NAMALWA (cell line): ENCODE measurements at places on chromosomes 1 and 21.
A peak's percentile ranks its signal among the peaks of the same experiment; 100 is the strongest.

DNA sequence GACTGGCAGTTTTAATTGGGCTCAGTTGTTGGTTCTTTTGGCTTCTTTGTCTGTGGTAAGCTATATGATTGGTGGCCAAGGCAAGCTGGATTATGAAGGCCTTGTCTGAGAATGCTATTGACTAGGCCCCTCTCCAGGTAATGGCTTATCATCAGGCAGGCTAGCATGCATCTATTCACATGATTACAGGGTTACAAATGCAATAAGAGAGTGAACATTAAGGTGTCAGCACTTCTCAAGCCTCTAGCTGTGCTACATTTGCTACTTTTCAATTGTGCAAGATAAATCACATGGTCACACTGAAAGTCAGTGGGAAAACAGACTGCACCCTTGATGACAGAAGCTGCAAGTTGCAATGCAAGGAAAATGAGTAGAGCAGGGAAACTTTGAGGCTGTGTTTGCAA, 550.9 kb upstream of the TMPRSS15 start:
- no peak for DNase-seq

- no peak for DNase-seq
These were observed 131.6 kb upstream of the KIF26B start for GRCh38 chr1:245023222-245023621.

DNA sequence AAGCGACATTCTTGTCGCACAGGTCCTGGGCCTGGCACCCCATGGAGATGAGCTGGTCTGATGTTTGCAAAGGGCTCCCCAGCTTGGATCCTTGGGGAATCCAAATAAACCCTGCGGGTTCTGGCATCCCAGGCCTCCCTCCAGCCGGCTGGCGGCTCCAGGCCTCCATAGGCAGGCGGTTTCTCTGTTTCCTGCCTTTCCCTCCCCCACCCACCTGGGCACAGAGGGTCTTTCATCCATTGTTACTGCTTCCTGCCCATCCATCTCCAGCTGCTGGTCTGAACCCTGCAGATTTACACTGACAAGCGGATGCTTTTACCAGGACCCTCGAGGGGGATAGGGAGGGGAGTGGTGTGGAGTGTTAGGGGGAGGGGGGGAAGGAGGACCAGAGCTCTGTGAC, 39.1 kb upstream of the ID3 start:
- no peak for DNase-seq

DNA sequence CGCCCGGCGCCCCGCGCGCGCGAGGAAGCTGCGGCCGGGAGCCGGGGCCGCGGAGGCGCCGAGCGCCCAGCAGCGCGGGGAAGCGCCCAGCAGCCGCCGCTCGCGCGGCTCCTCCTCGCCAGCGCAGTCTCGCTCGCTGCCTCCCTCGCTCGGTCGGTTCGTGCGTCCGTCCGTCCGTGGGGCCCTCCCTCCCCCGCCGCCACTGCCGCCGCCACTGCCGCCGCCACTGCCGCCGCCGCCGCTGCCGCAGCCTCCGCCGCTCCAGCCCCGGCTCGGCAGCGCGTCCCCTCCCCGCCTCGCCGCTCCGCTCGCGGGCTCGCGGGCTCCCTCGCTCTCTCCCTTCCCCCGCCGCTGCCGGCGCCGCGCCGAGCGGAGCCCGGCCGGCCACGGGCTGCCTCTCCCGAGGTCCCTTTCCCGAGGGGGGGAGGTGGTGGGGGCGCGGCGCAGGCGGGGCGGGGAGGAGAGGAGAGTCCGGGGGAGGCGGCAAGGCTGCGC, at the start of gene KCND3:
Gene KCND3 (minus strand): TSS at position 138 of the 495 bp plus-strand sequence.
- DNase-seq = no peak

- DNase-seq = no peak
These were observed 10.9 kb upstream of the GSTM3 start for GRCh38 chr1:109751531-109752260.

GRCh38 chr1:6601923-6602668, 573 bp downstream of the KLHL21 start:
- no peak for DNase-seq

DNA sequence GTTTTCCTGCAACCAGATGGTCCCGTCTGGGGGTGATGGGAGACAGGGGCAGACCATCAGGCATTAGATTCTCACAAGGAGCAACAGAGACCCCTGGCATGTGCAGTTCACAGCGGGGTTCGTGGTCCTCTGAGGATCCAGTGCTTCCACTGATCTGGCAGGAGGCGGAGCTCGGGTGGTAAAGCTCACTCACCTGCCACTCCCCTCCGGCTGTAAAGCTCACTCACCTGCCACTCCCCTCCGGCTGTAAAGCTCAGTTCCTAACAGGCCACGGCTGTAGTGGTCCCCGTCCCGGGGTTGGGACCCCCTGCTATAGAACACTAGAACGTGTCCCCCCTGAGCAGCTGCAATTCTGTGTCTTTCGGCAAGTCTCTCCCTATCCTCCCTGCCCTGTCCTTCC, 4.6 kb downstream of the KRTAP10-12 start:
- DNase-seq = no peak

GRCh38 chr1:244757091-244757939, 78.1 kb upstream of the COX20 start:
- no peak for DNase-seq

GRCh38 chr1:112723511-112723839, 8.3 kb upstream of the PPM1J start:
- no peak for DNase-seq

- DNase-seq = no peak
These were observed 229.8 kb upstream of the ADAMTS5 start for GRCh38 chr21:27196651-27197050.

GRCh38 chr1:64163970-64164369, 39.5 kb upstream of the UBE2U start:
- no peak for DNase-seq

GRCh38 chr1:15326691-15327588, 79.9 kb downstream of the FHAD1 start:
- DNase-seq = no peak

DNA sequence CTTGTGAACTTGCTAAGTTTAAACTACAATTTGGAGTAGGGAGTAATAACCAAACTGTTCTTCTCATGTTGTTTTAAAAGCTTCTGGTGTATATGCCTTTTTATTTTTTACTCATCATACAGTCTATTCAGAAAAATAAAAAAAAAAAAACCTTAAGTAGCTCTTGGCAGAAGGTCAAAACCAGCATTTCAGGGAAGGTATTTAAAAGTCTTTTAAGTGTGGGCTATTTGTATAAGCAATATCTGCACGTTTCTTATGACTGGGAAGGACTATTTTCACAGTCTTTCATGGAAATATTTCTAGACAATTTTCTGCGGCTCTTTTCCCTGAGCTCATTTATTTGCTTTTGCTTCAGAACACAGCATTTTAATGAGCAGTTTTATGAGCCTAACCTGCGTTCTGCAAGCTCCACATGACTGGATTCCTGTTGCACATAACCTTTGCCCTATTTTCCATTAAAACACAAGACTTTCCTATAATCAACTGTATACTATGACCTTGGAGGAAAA, 60.9 kb upstream of the C1orf105 start:
- no peak for DNase-seq

- no peak for DNase-seq
These were observed 748 bp upstream of the NIPAL3 start for GRCh38 chr1:24414775-24415333.

- DNase-seq = no peak
These were observed 54.1 kb upstream of the ABCG1 start for GRCh38 chr21:42164818-42165217.

DNA sequence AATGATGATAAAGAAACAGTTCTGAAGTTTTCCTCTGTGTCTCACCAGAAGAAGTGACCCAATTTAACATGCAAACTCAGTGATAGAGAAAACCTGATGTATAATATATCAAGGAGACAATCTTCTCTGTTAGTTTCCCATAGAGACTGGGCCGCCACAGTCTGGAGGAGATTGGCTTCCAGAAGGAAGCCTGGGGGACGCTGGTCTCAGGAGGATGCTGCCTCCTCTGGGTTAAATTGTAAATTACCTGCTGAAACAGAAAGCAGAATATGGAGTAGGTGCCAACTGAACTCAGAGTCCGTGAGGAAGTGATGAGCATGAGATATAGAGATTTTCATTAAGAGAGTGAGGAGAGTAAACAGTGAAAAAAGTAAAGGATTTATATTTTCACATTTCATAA, 15.8 kb downstream of the OR14I1 start:
- DNase-seq = peak; percentile 40

DNA sequence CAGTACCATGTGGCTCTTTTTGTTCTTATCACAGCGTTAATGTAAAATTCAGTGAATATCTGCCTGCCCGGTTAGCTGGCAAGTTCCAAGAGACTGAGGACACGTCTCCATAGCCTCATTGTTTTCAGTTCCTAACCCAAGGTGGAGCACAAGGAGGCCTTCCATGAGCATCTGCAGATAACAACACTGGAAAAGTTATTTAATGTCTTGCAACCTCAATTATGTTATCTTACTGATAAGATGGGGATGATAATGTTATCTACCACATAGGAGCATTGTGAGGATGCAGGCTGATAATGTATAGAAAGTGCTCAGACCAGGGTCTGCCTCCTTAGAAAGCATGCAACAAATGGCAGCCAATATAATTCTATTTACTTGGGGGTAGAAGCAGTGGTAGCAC, 109.6 kb upstream of the DNAH14 start:
- no peak for DNase-seq

GRCh38 chr1:111512931-111513330, 9.5 kb upstream of the ADORA3 start:
- DNase-seq = no peak

DNA sequence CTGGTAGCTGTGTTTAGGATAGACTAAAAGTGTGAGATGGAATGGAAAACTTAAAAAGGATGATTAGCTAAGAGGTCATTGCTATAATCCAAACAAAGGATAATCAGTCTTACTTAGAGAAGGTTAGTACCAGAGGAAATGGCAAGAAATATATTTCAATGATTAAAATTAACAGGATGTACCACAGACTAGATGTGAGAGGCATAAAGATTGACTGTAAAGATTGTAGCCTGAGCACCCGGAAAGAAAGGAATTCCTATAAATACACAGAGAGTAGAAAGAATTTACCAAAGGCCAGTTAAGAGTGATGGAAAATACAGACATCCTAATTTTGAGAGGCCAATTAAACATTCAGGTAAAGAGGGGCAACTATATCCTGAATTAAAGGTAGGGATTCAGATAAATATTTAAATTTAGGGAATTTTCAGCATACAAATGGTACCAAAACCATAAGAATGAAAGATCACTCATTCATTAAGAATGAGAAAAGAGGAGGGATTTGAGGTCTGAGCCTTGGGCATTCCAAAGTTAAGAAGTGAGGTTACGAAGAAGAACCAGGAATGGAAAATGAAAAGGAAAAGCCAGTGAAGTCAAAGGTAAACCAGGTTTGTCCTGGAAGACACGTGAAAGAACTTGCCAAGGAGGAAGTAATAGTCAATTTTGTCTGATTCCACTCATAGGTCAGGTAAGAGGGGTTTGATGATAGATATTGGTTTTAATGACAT, 46.4 kb upstream of the RGS1 start:
- no peak for DNase-seq

GRCh38 chr1:30774550-30775432, 17.2 kb upstream of the LAPTM5 start:
- no peak for DNase-seq

DNA sequence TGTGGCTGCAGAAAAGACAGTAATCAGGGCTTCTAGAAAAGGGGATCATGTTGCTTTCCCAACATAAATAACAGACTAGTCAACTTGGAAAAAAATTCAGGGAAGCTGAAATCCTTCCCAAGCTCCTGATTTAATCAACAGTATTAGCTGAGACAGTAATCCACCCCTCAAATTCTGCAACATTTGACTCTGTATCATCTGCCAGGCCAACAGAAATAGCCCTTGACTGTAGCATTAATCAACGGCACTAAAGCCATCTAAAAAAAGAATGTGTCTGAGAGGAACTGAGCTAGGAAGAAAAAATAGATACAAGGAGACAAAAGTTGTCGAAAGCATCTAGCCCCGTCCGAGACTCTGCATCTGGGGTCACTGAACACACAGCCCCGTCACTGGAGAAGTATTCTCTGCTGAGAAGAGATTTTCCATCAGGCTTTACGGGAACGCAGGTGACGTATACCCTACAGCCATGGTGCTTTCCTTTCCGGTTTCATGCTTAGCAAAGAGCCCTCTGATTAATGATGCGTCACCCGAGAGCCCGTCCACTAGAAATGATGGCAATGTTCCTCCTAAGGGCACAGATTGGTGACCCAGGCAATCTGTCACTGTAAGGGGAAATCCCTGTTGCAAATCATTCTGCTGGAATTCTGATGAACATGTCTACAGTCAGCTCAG, 42.1 kb upstream of the TP53BP2 start:
- DNase-seq = no peak

DNA sequence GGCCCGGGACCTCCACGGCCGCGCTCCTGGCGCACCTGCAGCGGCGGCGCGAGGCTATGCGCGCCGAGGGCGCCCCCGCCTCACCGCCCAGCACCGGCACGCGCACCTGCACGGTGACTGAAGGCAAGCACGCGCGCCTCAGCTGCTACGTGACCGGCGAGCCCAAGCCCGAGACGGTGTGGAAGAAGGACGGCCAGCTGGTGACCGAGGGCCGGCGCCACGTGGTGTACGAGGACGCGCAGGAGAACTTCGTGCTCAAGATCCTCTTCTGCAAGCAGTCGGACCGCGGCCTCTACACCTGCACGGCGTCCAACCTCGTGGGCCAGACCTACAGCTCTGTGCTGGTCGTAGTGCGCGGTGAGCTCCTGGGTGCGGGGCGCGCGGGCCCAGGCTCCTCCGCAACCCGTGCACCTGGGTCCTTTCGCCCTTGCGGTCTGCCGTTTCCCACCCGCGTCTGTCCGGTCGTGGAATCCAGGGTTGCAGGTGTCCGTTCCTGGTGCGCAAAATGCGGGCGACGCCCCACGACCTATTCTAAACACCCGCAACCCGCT, 4.6 kb downstream of the OBSCN start:
- DNase-seq = no peak

- no peak for DNase-seq
These were observed 66.3 kb upstream of the FGGY start for GRCh38 chr1:59230622-59231021.

DNA sequence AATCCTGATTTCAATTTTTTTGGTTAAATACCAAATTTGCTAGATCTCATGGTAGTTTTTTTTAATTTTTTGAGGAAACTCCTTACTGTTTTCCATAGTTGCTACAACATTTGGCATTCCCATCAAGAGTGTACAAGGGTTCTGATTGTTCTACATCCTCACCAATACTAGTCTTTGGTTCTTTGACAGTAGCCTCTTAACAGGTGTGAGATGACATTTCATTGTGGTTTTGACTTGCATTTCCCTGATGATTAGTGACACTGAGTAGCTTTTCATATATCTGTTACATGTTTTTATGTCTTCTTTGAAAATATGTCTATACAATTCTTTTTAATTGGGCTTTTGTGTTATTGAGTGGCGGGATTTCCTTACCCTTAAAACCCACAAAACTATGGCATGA, 20.9 kb upstream of the RGS13 start:
- DNase-seq = no peak
